ENCODE measurements at places on chromosomes 3 and 15.

- DNase-seq: no peak
Measured at GRCh38 chr15:40398413-40398873, 7.2 kb upstream of the IVD start.

- no peak for DNase-seq
Measured at GRCh38 chr3:159237226-159237625, 435.4 kb downstream of the MFSD1 start.

GRCh38 chr3:121505256-121505655 lies 40.5 kb downstream of the POLQ start:
- no peak for DNase-seq

DNA sequence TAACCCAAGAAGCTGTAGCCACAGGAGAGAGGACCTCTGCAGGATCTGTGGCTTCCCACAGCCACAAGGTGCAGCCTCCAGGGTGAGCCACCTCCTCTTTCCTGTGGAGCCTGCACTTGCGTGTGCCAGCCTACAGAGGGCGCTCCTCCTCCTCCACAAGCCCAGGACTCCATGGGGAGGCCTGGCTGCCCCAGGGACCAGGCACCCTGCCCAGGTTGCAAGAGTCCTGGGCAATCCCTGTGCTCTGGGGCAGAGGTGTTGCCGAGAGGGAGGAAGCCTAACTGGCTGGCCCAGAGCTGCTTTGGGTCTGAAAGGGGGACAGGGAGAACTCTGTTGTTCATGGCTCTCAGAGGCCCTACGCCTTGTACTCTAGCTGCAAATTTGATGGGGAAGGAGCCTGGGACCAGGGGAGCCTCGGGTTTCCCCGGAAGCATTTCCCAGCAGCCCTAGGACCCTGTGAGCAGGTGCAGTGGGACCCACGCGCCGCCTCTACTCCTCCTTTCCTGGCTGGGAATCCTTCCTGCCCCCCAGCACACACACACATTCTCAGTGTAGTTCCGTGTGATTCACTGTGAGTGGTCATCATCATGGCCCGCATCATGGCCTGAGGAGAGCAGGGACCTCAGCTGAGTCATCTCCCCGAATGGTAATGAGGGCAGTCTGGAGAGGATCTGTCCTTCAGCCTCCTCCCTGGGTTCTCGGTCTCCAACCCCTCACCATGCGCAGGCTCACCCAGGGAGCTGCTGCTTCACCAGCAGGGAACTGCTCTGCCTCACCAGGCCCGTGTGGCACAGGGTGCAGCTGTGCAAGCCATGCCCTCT lies 24.3 kb downstream of the TBC1D21 start:
- DNase-seq: peak; percentile 64

- no peak for DNase-seq
Measured at GRCh38 chr3:150292891-150293290, 115.2 kb upstream of the TSC22D2 start.

- no peak for DNase-seq
Measured at GRCh38 chr3:122365073-122365472, 18.0 kb downstream of the MIX23 start.

- no peak for DNase-seq
Measured at GRCh38 chr3:28299705-28300104, 48.8 kb upstream of the ZCWPW2 start.

GRCh38 chr3:100554373-100554676 lies 55.1 kb upstream of the ADGRG7 start:
- DNase-seq: no peak

- DNase-seq: no peak
Measured at GRCh38 chr3:138890555-138891187, 55.9 kb upstream of the PIK3CB start.

- DNase-seq: no peak
Measured at GRCh38 chr3:63895422-63896189, 16.6 kb downstream of the SCAANT1 start.

- peak; percentile 63 for DNase-seq
Measured at GRCh38 chr3:132352556-132353143, 35.4 kb downstream of the ACP3 start.

DNA sequence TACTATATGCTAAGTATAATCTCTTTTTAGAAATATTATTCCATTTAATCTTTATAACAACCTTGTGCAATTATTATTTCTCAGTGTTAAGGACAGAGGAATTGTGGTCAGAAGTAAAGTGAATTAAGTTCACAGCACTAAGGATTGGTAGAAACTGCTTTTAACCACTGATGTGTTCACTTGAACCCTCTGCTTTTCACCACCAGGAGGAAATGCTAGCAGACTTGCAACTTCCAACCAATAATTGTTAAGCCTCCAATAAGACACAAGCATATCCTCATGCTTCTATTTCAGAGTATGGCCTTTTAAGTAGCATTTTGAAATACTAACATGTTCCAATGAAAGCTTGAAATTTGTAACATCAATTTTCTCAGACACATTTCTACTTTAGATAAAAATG lies 527.4 kb downstream of the SI start:
- no peak for DNase-seq

- no peak for DNase-seq
Measured at GRCh38 chr3:191627064-191627463, 166.1 kb downstream of the PYDC2 start.

- DNase-seq: no peak
Measured at GRCh38 chr15:68334661-68335124, 57.1 kb downstream of the FEM1B start.

DNA sequence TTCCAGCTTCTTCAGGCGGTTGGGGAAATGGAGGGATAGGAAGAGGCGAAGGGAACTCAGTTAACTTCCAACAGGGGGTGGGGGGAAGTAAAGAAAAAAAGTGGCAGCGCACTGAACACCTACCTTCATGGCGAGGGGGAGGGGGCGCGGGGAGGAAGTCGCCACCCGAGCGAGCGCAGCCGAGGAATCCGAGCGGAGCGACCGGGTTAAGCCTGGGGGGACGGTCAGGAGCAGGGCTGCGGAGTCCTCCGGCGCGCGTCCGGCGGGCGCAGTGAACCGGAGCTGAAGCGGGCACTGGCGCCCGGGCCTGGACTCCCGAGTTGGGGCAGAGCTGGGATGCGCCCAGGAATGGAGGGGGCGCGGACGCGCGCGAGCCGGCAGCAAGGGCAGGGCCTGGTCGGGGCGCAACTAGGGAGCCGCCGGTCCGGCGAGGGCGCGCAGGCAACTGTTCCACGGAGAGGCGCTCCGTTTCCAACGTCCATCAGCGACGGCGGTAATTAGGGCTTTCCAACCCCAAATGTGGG lies at the start of gene WNT5A:
Gene WNT5A, minus strand, starts transcription at position 450 of the 524 bp plus-strand sequence. Its CDS starts 321 bp downstream, at position 129.
- DNase-seq: peak; percentile 13

GRCh38 chr15:91844928-91845327 lies 8.6 kb upstream of the SLCO3A1 start:
- no peak for DNase-seq

- DNase-seq: no peak
Measured at GRCh38 chr3:16419640-16420241, 93.8 kb downstream of the RFTN1 start.

DNA sequence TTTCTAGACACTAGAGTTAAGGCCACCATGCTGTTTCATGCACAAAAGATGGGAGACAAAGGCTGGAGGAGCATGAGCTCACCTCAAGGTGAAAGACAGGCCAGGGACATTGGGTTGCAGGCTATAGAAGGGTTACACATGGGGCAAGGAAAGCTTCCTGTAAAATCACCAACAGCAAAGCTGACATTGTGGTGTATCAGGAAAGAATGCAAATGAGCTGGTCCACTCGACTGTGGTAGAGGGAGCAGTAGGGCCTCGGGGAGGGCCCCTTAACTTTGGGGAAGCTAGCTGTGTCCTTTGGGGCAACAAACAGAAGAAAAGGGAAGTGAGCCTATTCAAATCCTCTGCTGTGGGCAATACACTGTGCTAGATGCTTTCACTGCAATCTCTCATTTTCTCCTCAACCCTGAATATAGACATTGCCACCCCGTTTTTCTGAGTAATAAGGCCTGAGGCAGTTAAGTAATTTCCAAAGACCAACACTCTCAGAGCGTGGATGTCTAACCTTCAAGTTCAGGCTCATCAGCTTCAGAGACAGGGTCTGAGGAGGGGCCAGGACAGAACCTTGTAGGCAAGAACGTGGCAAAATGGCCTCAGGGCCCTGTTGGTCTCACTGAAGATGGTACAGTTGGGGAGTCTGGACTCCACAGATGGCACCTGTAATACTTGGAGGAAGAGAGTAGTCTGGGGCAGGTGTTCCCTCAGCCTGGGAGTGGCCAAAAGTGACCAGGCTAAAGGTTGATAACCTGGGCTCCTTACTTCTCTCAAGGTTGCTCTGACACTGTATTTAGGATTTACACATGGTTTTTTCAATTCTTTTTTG lies 24.1 kb downstream of the CX3CR1 start:
- no peak for DNase-seq

GRCh38 chr3:182617500-182617899 lies 175.8 kb upstream of the ATP11B start:
- DNase-seq: no peak

- DNase-seq: no peak
Measured at GRCh38 chr3:127584734-127585133, 5.8 kb downstream of the TPRA1 start.

GRCh38 chr15:92901995-92902394 lies 1.9 kb downstream of the CHD2 start:
- no peak for DNase-seq

- DNase-seq: peak; percentile 55
Measured at GRCh38 chr3:53134631-53135232, 4.5 kb upstream of the RFT1 start.

Measured in NCI-H460 (cell line).